ENCODE measurements at places on chromosomes 1 and 21.

GRCh38 chr21:32335601-32336575, 37.2 kb downstream of the MRAP start:
- no peak for DNase-seq

DNA sequence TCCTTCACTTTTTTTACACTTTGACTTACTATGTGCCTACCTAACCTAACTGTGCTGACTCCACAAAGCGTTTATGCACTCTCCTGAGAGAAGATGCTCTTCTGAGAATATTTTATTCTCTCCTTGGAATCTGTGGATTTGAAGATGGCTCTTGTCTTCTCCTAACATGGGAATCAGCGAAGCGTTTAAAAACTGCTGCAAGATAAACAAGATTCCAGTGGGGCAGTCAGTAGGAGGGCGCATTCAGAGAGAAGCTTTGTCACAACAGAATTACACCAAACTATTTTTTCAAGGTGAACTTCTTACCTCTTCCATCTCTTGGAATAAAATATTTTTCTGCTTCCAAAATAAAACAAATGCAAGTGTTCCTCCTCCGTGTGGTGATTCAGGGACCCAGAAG, 113.1 kb downstream of the FOXD2 start:
- DNase-seq: no peak

- DNase-seq: no peak
Measured at GRCh38 chr1:43043695-43044094, 85.0 kb upstream of the SLC2A1 start.

DNA sequence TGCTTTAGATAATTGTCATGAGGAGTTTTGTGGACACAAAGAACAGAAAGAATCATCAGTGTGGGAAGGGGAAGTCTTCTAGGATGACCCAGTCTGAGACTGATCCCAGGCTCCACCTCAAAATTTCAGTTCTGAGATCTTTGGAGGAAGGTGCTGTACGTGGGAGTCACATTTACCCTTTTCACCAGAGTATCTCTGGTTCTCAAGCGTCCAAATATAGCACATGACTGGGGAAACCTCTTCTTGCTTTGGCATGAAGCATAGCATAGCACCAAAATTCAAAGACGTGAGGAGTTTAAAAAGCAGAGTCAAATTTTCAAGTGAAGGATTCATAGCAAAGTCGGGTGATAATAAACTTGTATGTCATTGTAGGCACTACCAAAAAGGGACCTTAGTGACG, 96.5 kb downstream of the LRRC53 start:
- DNase-seq: no peak

DNA sequence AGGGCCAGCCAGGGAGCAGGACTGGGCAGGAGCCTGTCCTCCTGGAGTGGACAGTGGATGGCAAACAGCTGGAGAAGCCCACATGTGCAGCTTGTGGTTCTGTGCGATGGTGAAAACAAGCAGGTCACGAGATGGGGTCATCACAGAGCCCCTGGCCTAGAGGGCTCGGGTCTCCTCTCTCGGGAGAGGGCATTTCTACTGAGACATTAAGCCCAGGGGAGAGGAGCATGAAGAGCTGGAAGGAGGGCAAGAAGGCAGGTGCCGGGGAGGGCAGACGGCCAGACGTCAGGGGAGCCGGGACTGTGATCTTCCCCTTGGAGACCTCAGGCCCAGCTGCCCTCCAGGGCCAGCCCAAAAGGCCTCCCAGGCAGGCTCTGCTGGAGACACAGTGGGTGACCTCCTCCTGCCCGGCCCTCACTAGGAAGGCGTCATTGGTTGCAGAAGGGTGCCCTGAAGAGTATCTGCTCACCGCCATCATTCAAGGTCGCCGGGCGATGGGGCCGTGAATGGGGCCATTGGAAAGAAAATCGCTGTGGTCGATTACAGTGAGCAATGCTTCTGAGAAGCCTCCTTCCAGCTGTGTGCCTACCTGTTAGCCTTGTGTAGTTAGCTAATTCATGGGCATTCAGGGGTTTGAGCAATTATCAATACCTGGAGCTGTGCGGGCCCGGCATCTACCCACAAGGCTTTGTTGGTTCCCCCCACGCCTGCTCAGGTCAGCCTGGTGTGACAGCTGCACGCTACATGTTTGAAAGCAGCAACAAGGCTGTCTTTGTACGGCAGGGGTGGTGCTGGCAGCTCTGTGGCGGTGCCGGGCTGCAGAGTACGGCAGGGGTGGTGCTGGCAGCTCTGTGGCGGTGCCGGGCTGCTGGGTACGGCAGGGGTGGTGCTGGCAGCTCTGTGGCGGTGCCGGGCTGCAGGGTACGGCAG, 72.3 kb upstream of the ACTRT2 start:
- no peak for DNase-seq

DNA sequence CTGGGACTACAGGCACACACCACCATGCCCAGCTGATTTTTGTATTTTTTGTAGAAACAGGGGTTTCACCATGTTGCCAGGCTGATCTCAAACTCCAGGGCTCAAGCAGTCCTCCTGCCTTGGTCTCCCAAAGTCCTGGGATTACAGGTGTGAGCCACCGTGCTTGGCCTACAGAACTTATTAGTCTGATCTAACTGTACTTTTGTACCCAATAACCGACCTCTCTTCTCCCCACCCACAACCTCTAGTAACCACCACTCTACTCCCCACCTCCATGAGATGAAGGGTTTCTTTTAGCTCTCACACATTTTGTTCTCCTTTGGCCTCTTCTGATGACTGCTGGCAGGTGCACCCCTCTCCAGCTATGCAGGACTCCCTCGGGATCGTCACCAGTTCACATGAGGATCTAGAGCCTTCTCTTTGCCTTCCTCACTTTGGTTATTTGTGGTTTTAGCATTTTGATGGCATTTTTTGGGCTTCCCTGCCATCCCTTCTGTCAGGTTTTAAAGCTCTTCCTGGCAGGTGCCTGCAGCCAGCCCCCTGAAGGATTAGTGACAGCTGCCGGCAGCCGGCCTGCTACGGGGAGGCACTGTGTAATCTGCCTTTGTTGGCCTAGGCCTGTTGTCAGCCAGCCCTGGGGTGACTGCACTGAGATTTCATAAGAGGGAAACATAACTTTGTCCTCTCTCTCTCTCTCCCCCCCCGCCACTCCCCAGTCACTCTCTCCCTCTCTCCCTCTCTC, 99.8 kb upstream of the ATP1A1 start:
- no peak for DNase-seq

DNA sequence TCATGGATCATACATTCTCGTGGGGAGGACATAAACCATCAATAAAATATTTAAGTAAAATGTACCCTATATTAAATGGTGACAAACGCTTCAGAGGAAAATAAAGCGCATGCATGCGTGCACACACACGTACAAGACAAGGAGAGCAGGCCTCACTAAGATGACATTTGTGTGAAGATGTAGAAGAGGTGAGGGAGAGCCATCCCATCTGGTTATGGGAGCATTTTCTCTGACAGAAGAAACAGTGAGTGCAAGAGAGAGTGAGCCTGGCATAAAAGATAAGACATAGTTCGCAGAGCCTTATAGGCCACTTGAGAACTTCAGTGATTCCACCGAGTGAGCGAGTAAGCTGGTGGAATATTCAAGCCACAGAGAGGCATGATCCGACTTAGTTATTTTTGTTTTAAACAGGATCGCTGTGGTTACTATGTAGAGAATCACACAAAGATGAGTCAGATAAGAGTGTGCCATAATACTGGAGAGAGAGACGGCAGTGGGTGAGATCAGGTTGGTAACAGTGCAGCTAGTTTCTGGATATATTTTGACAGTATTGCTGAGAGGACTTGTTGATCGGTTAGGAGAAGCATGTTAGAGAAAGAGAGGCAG, 624.2 kb downstream of the PLPP3 start:
- DNase-seq: no peak

GRCh38 chr21:15293240-15293639, 228.4 kb upstream of the NRIP1 start:
- DNase-seq: no peak

- DNase-seq: no peak
Measured at GRCh38 chr1:37394574-37395464, 79.6 kb upstream of the ZC3H12A start.

GRCh38 chr21:45611939-45612664, 31.4 kb upstream of the PCBP3 start:
- peak; percentile 67 for DNase-seq

- DNase-seq: peak; percentile 76
Measured at GRCh38 chr1:47432071-47433036, 5.5 kb upstream of the FOXD2 start.

- DNase-seq: no peak
Measured at GRCh38 chr1:113947388-113948107, 18.4 kb downstream of the HIPK1 start.

DNA sequence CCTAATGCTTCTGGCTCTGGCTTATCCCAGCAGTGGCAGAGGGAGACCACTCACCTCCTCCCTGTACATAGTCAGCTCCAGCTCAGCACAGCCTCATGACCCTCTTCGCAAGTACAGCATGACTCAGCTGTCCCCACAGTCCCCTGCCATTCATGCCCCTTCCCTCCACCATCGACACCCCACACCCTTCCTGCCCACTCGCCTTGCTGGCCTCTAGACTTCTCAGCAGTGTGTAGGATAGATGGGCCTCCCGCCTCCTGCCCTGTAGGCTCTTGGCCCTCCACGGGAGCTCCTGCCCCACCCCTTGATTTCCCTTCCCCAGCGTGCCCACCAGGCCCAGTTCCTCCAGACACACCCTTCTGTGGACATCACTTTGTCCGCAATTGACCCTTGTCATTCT, 9.8 kb downstream of the NPR1 start:
- no peak for DNase-seq

- DNase-seq: no peak
Measured at GRCh38 chr1:70504821-70505193, 93.7 kb downstream of the CTH start.

GRCh38 chr1:14466006-14466405, 132.5 kb upstream of the KAZN start:
- DNase-seq: peak; percentile 44

DNA sequence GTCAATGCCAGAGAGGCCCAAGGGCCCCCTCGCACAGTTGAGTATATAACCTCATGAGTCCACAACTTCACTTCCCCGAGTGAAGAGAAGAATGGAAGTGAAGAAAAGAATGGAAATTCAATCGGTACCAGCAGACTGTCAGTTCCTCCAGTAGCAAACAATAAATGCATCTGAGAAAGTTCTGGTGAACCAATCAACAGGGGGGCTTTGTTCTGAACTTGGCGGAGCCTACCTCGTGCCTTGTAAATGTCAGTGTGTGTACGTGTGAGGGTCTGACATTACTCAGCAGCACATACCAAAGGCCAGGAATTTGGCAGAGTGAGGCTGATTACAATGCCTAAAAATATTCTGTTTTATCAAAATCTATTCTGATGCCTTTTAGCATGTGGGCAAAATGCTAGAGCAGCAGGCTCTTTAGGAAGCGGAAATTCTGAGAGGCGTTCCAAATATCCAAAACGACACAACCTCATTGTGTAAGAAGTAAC, 238.5 kb downstream of the LTN1 start:
- DNase-seq: no peak

DNA sequence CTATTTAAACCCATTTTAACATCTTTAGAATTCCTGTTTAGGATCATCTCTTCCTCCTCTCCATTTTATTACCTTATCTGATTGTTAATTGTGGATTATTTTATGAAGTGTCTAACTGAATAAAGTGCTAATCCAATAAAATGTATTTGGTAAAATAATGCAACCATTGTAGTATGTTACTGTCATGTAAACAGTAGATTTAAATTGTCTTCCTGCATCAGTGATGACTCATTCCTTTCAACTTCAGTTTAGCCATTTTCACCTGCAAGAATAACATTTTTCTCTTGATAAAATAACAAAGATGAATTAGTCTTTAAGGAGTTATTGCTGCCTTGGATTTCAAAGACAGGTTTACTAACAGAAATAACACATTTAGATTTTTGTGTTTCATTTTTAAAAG, 5.4 kb downstream of the PPP2R5A start:
- DNase-seq: no peak

DNA sequence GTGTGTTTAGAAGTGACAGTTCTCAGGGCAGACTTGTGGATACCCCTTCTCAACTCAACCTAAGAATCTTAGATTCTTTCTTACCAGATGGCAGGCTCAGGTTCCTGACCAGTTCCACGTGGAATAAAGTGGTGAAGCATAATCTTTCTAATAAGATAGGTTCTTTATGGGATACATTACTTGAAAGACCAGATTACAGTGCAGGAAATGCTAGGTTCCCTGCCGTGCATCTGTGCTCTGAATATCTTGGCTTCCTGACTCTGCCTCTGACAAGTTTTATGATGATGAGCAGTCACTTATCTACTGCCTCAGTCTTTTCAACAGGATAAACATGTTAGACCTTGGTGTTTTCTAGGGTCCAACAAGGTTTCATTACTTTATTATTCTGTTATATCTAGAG, 207.9 kb upstream of the CACYBP start:
- DNase-seq: no peak

- DNase-seq: no peak
Measured at GRCh38 chr1:9224664-9225410, 9.7 kb upstream of the H6PD start.

GRCh38 chr1:205977402-205978014, 25.7 kb downstream of the RAB7B start:
- DNase-seq: peak; percentile 61

- DNase-seq: no peak
Measured at GRCh38 chr1:62312698-62313097, 6.5 kb downstream of the KANK4 start.

DNA sequence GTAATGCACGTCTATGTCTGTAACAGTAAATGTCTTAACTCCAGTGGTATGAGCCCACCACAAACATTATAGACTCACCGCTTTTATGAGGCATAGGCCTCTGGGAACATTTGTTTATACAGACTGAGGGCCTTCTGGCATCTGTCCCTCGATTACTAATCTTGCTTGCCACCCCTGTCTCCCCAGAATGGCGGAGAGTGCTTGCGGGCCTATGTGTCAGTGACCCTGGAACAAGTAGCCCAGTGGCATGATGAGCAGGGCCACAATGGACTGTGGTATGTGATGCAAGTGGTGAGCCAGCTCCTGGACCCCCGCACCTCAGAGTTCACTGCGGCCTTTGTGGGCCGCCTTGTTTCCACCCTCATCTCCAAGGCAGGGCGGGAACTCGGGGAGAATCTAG, 18.3 kb upstream of the SHISA4 start:
- DNase-seq: no peak

DNA sequence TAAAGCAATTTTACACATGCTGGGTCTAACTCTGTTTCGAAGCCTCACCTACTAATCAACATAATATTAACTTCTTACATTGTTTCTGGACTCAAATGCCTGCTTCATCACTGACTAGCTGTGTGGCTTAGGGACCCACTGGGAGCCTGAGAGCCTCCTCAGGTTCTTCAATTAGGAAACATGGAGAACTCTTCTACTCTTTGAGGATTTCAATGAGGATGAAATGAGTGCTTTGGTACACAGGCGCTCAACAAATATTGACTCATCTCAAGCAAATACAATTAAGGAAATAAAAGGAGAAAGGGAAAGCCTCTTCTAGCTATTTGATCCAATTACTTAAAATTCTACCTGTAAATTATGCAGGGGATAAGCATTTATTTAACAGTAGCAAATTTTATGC, 84.4 kb upstream of the JAK1 start:
- no peak for DNase-seq
